Stimulated activated CD8-positive, alpha-beta memory T cell treated with anti-CD3 and anti-CD28 coated beads, Interleukin-2, amount 100 ng/mL, for 1 hour (primary cell): ENCODE measurements at places on chromosomes 7 and 10.

DNA sequence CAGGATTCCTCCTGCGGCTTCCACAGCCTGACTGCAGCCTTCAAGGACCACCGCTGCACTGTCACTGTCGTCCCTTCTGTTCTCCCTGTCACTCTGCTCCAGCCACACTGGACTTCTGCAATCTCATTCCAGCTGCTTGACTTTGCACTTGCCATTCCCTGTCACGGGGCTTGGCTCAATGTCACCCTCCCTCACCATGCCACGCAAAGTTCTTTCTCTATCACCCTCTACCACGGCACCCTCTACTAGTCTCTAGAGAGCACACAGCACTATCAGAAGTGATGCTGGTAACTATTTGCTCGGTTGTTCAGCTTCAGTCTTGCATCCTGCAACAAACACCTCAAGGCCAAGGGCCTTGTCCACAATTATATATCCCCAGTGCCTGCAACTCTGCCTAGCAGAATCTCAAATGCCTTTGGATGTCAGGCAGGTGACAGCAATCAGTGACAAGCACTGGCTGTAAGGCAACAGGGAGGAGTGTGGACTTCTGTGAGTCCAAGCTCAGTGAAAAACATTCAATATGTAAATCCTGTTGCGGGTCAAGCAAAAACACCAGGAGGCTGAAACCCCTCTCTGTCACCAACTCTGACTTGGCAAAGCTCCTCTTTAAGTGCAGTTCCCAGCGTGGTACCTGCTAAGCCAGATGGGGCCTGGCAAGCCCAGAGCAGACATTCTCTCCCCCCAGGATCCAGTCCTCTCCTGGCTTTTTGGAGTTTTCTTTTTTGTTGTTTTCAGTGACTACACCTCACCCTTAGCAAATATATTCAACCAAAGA lies 259.9 kb downstream of the FGFR2 start:
- DNase-seq = no peak

- no peak for DNase-seq
Observed at GRCh38 chr7:137446025-137446424, 102.5 kb upstream of the PTN start.

- no peak for DNase-seq
Observed at GRCh38 chr10:3761904-3762303, 23.1 kb downstream of the KLF6 start.

GRCh38 chr10:131725581-131726069 lies 175.2 kb upstream of the PPP2R2D start:
- DNase-seq = no peak

- no peak for DNase-seq
Observed at GRCh38 chr10:99742701-99743100, 10.7 kb downstream of the CUTC start.

DNA sequence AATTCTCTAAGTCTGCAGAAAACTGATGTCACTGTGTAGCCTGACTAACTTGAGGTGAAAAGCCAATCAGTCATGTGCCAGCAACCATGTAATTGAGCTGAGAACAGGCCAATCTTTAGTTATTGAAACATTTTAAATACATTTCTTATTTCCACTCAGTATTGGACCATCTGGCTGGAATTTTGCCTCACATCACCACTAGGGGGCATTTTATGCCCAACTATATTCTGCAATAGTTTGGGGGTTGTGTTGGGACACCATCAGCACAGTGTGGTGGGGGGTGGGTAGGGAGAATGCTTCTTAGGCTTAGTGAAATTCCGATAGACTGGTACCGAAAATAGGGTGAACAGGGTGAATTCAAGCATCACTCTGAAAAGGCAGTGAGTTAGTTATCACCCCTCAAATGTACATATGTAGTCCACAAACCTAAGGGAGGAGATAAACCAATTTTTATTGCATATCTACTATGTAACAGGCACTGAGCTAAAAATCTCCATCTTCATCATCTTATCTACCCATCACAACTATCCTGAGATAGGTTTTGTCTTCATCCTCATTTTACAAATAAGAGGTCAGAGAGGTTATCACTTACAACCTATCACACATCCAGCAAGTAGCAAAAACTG lies 17.8 kb downstream of the NPSR1 start:
- DNase-seq = no peak

DNA sequence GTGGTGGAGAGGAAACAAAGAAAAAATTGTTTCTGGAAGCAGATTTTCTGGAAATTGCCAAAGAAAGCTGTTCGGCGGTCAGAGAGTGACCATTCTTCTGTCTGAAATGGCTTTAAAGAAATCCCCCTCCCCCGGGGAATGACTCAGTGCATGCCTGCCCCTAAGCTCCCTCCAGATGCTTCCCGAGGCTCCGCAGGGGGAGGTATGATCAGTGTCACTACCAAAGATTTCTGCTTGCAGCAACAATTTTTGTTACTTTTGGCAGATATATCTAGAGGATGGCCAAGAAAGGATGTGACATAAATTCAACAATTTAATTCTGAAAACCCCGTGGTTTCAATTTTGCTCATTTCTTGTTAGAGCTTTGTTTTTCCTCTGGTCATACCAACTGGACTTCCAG lies 163.9 kb downstream of the JCAD start:
- no peak for DNase-seq

DNA sequence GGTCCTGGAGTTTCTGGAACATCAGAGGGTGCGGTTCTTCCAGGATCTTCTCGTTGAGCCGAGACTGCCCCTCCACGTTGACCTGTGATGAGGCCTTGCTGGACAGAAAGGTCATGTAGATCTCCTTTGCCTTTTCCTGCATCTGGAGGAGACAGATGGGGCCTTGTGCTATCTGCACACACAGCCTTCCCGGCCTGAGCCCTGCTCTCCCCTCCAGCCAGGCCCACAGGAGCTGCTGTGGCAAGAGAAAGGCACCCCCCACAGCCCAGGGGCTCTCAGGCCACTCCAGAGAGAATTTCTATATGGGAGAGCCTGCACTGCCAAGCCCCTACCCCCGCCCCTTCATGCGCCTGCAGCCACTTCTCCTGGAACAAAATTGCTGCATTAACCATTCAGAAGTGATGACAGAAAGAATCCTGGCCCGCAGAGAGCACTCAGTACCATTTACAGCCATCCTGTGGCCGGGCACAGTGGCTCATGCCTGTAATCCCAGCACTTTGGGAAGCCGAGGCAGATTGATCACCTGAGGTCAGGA lies 26.9 kb downstream of the RGS10 start:
- DNase-seq = no peak

DNA sequence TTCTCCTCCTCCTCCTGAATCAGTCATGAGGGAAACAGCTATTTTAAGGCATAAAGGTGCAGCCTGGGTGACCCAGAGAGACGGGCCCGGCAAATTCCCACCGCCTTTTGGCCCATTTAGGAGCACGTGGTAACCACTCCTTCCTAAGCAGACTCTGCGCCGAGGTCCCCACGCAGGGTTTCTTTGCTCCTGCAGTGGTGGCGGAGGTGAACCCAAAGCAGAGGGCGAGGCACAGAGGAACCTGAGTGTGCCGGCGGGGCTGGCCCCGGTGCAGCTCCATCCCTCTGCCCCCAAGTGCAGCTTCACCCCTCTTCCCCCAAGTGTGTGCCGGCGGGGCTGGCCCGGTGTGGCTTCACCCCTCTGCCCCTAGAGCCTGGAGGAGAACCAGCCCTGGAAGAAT lies 50.6 kb downstream of the DPYSL4 start:
- no peak for DNase-seq

DNA sequence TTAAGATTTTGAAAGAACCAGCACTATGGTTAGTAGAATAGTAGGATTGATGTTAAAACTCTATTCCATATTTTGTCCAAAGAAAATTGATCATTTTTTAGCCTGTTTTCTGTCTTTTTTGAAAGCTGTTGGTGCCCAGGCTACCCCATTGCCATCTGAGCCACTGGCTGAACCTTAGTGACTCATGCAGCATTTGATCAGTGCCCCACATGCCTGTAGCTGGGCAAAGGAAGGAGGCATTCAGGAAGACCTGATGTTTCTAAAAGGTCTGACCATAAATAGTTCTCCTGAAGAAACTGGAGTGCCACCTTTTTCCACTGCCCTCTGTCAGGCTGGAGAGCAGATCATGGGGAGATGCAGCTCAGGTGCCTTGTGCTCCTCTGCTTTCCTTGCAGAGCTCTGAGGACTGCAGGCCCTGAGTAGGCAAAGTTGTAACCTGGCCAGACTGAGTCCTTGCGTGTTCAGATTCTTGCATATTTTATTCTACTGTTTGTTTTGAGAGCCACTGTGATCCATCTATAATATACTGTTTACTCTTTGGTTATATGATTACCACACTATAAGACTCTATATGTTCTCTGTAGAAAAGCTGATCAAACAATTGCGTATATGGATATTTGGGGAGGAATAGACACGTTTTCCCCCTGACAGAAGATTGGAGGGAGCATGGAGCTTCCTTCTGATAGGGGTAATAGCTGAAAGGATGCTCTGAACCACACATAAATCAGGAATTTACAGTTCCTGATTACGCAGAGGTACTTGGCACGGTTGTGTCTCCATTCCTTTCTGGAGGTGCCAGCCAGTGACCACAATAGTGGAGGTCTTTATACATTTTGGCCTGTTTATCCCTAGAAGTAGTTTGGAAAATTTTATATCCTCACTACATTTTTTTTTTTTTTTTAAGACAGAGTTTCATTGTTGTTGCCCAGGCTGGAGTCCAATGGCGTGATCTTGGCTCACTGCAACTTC lies 48.9 kb upstream of the GJD4 start:
- DNase-seq = no peak

DNA sequence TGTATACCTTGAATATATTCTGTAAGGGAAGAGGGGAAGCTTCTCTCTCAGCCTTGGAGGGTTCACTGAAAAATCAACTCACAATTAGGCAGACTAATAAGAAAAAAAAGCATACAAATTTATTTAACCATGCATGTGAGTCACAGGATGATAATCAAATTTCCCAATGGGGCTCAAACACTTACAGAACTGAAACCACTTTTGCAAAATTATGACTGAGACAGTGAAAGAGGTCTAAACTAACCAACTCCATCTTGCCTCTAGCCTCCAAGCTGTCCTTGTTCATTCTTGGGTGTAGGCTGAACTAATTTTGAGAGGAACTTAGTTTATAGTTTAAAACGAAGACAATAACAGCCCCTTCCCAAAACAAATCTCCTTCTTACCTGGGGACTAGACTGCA lies 618.3 kb upstream of the AUTS2 start:
- no peak for DNase-seq

- DNase-seq = no peak
Observed at GRCh38 chr10:86260564-86260963, 106.0 kb downstream of the GRID1 start.

- no peak for DNase-seq
Observed at GRCh38 chr10:4692206-4692605, 133.8 kb upstream of the AKR1E2 start.

DNA sequence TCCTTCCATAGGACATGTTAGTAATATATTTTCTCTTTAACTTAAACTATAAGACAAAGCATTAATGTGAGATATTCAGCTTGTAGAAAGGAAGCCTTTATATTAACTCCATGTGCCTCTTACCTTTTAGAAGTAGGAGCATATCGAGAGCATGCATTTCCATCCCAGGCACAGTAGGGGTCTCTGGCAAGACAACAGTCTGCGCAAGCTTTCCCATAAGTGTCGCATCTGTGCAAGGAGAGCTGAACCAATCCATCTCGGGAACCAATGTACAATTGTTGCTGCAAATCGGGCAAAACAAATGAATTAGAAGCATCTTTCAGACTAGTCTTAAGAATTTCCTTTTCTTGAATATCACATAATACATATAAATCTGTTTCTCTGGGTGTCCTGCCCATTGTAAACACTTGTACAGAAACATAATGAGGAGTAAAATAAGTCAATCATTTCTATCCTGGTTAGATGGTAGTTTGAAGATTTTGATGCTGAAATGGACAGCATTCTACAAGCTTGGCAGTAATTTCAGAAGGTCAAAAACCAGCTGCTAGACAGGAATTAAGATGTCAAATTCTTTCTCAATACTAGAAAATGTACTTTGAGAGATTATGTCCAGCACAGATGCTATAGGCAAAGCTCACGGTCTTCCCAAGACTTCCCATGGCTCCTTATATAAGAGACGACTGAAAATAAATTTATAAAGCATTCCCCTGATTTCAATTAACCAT lies 171.8 kb downstream of the SEMA3D start:
- DNase-seq = no peak

- no peak for DNase-seq
Observed at GRCh38 chr7:127916735-127917134, 114.5 kb downstream of the LRRC4 start.
